ENCODE measurements at places on chromosomes 5 and 9.
A peak's percentile ranks its signal among the peaks of the same experiment; 100 is the strongest.

GRCh38 chr5:88734983-88735382 lies 148.0 kb downstream of the MEF2C start:
- no peak for DNase-seq

DNA sequence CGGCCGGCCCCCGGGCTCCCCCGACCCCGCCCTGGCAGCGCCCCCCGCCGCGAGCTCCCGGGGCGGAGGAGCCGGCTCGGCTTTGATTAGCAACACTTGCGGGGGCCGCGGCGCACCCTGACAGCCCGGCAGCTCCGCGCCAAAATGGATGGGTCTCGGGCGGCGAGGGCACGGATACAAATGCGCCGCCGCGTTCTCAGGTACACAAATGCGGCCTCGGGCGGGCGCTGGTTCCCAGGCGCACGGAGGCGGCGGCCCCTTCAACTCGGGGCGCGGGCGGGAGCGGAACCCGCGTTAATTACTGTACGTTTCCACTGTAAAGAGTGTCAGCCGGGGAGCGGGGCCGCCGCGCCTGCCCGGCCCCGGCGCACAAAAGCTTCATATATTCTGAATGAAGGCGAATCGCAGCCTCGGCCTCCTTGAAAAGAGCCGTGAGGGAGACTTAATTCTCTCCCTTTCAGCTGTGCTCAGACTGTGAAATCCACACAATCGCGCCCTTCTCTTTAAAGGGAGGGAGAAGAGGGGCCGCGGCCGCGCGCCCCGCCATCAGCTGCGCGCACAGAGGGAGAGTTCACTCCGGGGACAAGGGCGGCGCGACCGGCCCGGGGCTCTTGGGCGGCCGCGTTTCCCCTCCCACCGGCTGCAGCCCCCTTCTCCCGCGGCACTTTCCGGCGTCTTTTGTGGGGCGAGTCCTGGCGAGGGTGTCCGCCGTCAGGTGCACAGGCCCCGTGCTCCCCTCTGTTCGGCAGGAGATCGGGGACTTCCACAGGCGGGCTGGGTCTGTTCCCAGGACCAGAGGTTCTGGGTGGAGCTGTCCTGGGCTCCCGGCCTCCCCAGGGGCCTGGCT lies 27.0 kb downstream of the MSX2 start:
- no peak for DNase-seq

GRCh38 chr9:108078811-108079210 lies 589.2 kb upstream of the KLF4 start:
- DNase-seq, result no peak

DNA sequence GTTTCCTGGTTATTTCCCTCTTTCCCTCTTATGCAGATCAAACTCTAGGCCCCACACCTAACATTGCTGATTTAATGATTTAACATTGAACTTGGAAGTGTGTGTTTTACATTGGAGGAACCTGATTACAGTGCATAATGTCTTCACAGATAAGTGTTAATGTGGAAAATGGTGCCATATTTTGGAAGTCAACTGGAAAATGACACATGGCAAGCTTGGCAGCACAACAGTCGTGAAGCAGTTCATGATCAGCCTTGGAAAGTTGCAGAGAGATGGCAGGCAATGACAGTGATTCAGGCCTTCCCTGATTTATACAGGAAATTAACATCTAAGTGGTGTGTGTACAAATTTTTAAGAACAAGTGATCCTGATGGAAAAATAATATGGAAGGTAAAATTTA lies 80.0 kb upstream of the CTNND2 start:
- DNase-seq, result no peak

GRCh38 chr5:62317810-62318209 lies 11.8 kb downstream of the KIF2A start:
- DNase-seq, result no peak

DNA sequence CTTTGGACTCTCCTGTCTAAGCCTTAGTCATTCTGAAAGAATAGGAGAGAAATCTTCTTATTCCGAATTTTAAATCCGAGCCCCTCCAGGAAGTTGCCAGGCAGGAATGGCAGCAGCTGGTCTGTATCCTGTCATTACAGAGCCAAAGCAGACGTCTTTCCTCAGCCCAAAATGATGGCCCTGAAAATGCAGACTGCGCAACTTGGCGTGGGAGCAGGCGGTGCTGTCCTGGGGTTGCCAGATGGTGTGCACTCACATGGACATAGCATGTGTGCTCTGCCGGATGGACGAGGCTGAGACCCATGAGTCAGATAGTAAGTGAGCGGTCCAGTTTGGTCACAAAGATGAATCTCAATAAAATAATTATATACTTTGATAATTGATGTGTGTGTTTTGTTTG lies 410.4 kb downstream of the KCTD16 start:
- no peak for DNase-seq

GRCh38 chr9:132596200-132596599 lies 13.8 kb downstream of the BARHL1 start:
- no peak for DNase-seq

DNA sequence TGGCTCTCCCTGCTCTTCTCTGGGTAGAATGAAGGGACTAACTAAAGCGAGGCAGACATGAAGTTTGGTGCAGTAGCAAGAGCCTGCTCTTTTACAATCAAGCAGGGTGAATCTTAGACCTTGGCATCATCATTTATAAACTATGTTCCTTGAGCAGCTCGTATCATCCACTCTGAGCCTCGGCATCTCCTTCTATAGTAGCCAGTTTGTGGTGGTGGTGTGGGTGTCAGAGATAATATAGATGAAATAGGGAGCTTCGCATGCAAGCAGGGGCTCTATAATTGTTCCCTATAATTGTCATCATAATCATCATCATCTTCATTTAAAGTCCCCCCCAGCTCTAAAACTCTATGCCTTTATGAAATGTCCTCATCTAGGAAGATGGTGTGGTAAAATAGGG lies 72.5 kb upstream of the SAP30L start:
- DNase-seq, result no peak

- DNase-seq, result no peak
These were observed 77.0 kb downstream of the ZCCHC7 start for GRCh38 chr9:37197158-37198038.

- DNase-seq, result no peak
These were observed 204.6 kb downstream of the PCSK1 start for GRCh38 chr5:96228408-96228807.

- no peak for DNase-seq
These were observed 1.6 kb downstream of the B4GALT1 start for GRCh38 chr9:33165263-33166151.

GRCh38 chr5:107603349-107603748 lies 67.4 kb downstream of the EFNA5 start:
- no peak for DNase-seq

DNA sequence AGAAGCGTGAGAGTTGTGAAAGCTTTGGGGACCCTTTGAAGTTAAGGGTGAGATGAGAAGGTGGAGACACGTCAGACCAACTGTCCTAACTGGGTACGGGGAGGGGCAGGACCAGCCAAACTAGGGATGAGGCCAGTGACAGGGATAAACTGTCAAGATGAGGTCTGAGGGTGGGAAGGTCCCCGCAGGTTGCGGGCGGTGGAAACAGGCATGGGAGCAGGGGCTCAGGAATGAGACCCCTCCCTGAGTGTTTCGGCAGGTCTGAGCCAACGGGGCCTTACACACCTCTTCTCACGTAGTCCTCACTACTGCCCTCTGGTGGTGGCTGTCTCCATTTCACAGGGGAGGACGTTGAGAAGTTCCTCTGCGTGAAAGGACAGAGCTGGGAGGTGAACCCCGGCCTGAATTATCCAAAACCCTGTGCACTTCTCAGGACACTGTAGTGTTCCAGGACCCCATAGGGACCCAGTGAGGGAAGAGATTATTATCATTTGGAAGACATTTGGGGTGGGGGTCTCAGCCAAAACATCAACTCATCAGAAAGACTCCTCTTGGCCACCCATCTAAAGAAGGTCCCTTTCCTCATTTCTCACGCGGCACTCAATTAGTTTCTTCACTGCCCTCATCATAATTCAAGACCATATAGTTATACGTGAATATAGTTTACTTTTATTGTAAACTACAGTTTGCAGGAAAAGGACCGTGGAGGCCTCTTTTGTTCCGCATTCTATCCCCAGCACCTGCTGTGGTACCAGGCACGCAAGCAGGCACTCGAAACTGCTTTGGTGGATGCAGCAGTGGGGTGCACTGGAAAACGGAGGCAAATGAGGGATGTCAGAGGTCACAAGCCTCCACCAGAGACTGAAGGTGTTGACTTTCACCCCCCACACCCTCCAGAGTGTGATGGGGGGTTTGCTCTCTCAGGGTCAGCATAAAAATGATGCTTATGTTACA lies 21.7 kb upstream of the NANS start:
- DNase-seq, result peak; percentile 85

- DNase-seq, result no peak
These were observed 75.8 kb upstream of the SARDH start for GRCh38 chr9:133813749-133814585.

Data from activated CD8-positive, alpha-beta memory T cell treated with anti-CD3 and anti-CD28 coated beads for 1 hour (primary cell).